NCI-H1436 (cell line): ENCODE measurements at places on chromosomes 2 and 18.
A peak's percentile ranks its signal among the peaks of the same experiment; 100 is the strongest.

- DNase-seq, result no peak
Observed at GRCh38 chr2:157838442-157839161, 37.5 kb downstream of the ACVR1 start.

DNA sequence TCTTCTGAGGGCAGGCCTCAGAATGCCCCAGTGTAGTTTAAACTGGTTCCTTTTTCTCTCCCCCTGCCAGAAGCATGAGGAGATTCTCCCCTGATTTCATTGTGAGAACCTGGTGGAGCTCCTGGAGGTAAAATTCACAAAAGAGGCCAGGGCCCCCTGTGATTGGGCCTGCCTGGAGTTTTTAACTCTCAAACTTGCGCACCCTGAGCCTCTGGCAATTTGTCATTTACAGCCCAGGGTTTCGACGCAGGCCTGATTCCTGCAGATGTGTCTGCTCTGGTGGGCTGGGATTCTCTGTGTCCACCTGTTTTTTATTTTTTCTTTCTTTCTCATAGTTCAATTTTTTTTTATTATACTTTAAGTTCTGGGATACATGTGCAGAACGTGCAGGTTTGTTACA is 157.9 kb downstream of the ASB1 start:
- no peak for DNase-seq

DNA sequence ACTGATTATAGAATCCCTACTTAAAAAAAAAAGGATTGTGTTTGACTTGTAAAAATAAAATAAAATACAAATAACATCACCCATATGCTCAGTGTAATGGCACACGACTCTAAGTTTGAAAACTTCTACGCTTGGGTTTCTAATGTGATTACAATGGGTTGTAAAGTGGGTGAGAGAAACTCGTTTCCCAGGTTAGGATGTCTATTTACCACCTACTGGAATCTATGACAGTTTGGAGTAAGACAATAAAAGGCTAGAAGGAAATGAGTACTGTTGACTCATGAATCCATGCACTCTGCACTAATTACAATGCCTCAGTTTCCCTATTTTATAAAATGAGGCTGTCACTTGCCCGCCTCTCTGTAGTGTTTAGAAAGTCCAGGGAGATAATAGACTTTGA is 204.2 kb upstream of the FBXO11 start:
- DNase-seq, result no peak

GRCh38 chr2:7803515-7803914 is 878.3 kb upstream of the ID2 start:
- no peak for DNase-seq

DNA sequence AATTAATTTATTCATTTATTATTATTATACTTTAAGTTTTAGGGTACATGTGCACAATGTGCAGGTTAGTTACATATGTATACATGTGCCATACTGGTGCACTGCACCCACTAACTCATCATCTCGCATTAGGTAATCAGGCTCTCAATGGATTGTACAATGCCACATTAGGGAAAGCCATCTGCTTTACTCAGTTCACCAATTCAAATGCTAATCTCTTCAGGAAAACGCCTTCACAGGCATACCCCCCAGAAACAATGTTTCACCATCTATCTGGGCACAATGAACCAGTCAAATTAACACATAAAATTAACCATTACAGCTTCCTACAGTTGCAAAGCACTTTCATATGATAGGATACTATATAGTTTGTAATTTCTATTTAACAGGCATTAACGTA is 84.8 kb upstream of the DNAJC10 start:
- no peak for DNase-seq

DNA sequence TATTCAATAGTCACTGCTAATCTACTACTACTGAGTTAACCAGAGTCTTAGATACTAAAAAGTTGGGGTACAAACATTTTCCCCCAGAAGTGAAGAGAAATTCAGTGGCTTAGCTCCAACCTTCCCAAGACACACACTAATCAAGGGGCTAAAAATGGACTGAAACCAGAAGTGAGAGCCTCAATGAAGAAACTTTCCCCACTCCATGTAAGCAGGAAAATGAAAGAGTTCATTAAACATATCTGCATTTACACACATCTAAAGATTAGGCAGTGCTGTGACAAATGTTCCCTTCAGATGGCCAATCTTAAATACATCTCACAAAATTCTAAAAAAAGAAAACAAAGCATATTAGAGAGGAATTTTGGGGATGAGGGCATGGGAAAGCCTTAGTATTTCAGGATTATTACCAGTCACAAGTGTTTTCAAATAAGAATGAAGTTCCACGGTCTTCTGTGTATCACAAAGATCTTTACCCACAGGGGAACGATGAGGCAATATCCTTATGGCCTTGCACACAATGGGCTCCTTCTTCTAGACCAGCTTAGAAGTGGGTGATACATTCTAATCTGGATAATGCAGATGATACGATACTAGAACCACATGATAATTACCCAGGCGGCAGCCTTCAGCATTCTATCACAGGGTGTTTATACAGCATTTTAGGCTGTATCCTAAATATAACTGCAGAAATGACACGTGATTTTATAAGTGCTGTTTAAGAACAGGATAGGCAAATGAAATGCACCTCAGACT is 17.1 kb downstream of the ANKRD44 start:
- peak; percentile 16 for DNase-seq

DNA sequence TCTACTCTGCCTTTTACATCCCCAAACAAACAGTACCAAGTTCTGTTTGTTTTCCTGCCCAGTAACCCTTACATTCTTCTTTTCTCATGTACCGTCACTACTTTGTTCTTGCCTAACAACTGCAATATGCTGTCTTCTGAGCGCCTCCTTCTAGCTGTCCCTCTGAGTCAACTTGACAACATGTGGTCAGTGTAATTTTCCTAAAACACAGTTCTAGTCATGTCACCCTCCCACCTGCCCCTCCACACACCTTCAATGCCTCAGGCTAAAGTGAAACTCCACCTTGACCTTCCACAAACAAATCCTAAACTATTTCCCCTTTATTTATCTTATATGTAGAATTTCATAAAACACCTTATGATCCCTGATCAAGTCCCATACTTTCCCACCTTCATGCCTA is 124.6 kb upstream of the CD302 start:
- DNase-seq, result no peak

DNA sequence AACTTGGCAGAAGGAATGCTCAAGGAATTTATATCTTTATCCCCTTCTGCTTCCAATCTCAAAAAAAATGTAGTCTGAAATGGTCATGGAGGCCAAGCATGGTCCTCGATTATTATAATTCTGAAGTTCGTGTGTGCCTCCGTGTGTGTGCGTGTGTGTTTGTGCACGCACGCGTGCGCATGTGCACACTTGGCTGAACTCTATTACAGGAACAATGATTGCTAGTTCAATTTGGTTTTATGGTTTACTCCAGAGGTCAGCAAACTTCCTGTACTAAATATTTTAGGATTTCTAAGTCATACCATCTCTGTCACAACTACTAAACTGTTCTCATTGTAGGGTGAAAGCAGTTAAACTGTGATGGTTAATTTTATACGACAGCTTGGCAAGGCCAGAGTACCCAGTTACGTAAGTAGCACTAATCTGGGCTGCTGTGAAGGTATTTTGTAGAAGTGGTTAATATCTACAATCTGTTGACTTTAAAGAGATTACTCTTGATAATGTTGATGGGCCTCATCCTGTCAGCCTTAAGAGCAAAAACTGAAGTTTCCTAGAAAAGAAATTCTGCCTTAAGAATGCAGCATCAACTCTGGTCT is 5.8 kb upstream of the MARCHF7 start:
- DNase-seq, result no peak

DNA sequence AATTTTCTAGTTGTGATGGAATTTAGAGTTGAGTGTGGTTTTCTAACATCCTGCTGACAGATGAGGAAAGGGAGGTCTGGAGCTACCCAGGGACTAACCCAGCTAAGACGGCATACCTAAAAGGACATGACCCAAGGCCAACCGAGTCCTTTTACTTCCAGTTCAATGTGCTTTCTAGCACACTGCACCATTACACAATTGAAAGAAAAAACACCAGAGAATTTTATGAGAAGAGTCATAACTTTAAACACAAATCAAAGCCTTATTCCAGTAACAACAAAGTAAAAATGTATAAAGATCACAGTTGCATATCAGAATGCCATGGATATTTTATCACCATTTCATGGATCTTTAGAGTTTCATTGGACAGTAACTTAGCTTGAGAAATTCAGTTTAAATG is 480.3 kb downstream of the MEIS1 start:
- no peak for DNase-seq

DNA sequence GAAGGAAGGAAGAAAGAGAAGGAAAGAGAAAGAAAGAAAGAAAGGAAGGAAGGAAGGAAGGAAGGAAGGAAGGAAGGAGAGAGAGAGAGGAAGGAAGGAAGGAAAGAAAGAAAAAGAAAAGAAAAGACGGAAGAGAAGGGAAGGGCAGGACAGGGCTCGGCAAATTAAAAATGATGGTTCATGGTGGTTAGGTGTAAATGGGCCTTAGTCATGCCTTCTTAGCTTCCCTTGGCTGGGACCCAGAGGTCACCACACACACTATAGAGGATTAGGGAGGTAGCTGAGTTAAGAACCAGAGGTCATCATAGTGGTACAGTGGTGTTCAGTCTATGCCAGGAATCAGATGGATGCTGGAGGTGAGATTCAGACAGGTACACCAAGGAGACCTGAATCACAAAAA is 9.3 kb upstream of the ATL2 start:
- DNase-seq, result no peak

DNA sequence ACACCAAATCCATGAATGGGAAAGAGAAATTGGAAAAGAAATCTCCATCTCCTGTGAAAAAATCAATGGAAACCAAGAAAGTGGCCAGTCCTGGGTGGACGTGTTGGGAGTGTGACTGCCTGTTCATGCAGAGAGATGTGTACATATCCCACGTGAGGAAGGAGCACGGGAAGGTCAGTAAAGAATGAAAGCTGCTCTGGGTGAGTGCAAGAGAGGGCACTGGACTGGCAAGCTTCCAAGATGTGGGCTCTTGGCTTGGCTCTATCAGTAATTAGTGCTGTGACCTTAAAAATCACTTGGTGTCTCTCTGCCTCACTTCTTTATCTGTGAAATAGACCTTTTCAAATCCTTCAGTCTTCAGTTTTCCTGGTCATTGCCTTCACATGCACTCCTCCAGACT is 89.0 kb downstream of the ZNF532 start:
- DNase-seq, result no peak

- no peak for DNase-seq
Observed at GRCh38 chr2:28095622-28096021, 205.1 kb downstream of the BABAM2 start.

- DNase-seq, result no peak
Observed at GRCh38 chr2:20818820-20819219, 4.1 kb downstream of the LDAH start.

DNA sequence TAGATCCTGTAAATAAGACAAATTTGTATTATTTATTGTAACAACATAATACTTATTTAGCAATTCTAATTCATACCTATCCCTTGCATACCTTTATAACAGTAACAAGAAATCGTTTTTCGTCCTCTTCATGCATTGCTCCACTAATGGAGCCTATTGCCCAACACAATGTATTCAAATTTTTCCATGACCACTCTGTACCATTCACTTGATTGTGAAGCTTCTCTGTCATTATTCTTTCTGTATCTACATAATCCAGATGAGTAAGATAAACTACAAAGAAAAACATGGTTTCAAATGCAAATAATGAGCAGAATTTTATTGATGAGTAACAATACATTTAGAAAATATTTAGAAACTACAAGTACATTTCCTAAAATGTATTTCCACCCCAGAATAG is 21.6 kb upstream of the USP34 start:
- DNase-seq, result no peak

DNA sequence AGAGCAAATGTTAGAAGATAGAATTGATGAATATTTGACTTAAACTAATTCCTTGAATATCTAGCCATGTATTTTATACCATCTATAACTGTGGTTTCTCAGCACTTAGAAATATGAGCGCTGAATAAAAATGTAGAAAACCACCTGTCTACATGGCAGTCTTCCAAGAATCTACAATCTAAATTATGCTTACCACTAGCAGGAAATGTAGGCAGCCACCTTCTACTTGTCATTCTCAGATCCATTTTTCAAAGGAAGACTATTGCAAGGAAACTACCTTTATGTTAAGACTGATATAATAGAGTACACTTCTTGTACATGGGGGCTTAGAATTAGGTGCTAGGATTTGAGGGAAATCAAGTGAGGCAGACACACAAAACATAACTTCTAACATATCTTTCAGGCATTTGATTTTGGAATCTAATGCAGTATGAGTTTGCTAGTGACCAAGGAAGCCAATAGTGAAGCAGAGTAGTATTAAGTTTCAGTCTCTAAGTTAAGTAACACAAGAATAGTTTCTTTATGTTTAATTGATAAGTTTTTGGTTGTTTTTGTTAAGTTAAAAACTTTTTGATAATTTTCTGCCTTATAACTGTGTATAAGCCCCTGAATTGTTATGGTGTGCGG is 175.9 kb upstream of the ITGA4 start:
- DNase-seq, result peak; percentile 37

GRCh38 chr2:121247534-121247933 is 37.5 kb downstream of the TFCP2L1 start:
- DNase-seq, result no peak

GRCh38 chr2:68187329-68187728 is 29.6 kb downstream of the PNO1 start:
- no peak for DNase-seq

DNA sequence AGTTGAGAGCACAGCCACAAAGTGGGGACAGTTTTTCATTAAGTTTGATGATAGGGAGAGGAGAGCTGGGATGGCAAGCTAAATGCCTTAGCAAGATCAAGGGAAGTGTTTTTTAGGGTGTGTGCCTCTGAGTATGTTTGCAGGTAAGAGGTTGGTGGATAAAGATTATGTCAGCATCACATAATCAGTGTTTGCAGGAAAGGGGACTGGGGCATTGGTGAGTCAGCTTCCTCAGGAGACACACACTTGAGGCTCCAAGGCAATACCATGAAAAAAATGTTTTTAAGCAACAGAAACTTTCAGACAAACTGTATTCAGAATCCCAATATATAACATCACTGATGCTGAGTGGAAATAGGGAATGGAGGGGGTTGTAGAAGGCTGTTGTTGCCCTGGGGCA is 25.4 kb upstream of the DTNB start:
- no peak for DNase-seq

DNA sequence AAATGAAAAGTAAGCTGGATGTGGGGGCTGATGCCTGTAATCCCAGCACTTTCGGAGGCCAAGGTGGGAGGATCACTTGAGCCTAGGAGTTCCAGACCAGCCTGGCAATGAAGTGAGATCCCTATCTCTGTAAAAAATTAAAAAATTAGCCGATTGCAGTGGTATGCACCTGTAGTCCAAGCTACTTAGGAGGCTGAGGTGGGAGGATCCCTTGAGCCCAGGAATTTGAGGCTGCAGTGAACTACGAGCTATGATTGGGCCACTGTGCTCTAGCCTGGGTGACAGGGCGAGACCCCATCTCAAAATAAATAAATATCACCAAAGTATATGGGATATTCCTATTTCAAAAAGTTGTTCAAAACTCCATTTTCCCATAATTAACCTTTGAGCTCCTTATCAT is 101.1 kb upstream of the FZD5 start:
- DNase-seq, result no peak
